Stimulated activated CD4-positive, alpha-beta T cell treated with anti-CD3 and anti-CD28 coated beads, Interleukin-12 subunit alpha, Interleukin-12 subunit beta, amount 100 ng/mL, for 4 hours (primary cell): ENCODE measurements at places on chromosomes 4 and X.

GRCh38 chrX:42967681-42968300, 189.8 kb upstream of the PPP1R2C start:
- DNase-seq: no peak

- DNase-seq: no peak
These were observed 109.5 kb upstream of the TEX13C start for GRCh38 chrX:125210146-125210545.

DNA sequence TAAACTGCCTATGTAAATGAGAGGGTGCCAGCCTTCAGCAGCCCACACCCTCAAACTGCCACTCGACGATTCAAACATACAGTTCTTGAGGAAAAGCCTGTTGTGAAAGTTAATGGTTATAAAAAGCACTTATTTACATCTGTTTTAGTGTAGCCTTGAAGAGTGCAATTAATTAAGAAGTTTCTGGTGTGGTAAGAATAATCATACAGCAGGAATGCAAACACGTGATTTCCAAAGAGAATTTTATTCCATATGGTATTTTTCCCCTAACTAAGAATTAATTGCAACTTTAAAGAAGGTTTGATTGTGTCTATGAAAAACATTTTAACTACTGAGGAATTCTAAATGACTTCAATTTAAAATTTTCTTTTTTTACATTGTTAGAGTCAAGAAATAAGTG, 176.3 kb upstream of the PITX2 start:
- DNase-seq: no peak

- DNase-seq: no peak
These were observed 1871.6 kb upstream of the AGA start for GRCh38 chr4:179313823-179314222.

DNA sequence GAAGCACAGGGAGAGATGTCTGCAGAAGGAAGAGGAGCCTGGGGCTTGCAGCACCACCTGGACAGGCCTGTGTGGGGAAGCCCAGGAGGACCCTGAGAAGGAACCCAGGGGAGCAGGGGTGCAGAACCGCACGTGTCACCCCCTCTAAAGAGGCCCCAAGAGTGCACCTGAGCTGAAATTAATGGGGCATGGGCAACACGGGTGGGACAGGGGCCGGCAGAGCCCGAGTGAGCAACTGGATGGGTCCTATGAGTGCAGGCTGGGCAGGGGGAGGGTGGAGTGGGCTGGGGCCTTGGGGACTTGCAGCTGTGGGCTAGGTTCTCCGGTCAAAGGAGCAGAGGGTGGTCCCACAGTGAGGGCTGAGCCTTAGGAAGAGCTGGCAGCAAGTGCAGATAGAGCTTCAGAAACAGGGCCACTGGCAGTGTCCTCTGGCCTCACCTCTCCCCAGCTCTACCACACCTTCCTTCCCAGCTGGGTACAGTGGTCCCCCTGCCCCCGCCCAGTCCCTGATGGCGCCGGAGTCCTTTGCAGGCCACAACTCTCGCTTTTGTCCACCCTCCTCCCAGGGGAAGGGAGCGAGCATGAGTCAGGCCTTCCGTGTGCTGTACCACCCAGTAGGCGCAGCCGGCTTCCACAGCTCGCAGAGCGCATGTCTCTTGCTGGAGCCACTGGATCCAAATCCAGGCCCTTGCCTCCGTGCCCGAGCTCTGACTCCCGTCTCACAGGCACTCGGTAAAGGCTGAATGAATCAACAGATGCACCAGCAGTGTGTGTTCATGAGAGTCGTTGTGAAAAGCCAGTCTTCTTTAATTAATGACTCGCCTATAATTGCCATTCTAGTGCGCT, 131.6 kb downstream of the HMX1 start:
- no peak for DNase-seq

DNA sequence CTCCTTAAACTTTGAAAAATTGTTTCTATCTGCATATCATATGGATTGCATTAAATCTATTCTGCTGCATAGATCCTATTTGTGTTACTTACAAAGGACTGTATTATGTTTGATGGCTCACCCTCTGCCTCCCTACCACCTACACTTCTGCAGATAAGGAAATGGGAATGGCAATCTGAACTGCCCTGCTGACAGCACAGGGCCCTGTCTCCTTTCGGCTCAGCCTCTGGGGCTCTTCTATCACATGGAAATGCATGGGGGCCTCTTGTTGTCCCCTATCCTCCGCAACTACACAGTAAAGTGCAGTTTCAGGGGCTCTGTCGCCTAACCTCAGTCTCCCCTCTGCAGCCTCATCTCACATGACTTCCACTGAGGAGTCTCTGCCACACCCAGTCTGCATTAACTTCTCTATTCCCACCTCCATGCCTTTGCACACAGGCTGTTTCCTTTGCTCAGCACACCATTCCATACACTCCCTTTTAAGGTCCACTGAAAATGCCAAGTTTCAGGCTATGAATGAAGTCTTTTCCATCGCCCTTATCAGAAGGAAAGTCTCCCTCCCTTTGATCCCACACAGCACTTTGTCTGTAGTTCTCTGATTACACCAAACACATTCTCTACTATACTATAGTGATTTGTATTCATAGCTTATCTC, 12.5 kb downstream of the RELL1 start:
- DNase-seq: no peak

DNA sequence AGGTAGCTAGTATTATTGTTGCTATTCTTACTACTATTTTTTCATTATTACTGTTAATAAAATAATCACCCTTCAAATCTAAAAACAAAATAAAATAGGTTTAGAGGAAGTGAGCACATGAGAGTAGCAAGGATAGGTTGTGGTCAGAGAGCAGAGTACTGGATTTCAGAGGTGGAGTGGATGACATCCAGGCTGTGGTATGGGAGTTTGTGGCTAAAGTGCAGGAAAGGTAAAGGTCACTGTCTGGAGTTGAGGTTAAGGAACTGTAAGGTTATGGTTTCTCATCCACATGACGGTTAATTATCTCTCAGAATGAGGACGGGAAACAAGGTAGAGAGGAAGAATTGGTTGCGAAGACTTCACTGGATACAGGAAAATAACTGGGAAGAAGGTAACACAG, 27.7 kb downstream of the STEEP1 start:
- no peak for DNase-seq

DNA sequence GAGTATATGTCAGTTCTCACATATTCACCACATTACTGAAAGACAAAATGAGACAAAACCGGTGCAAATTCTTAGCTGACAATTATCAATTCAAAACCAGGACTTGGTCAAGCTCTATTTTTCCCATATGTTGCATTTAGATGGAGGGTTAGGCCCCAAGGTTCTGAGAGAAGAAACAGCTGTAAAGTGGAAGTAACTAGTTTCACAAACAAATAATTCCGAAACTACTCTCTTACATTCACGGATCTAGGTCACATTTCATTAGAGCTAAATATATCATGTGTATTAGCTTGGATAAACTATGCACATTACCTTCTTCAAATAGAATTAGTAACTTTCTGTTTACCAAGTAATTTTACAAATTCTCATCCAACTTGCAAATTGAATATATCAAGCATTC, 3.7 kb upstream of the GABRA2 start:
- DNase-seq: no peak

DNA sequence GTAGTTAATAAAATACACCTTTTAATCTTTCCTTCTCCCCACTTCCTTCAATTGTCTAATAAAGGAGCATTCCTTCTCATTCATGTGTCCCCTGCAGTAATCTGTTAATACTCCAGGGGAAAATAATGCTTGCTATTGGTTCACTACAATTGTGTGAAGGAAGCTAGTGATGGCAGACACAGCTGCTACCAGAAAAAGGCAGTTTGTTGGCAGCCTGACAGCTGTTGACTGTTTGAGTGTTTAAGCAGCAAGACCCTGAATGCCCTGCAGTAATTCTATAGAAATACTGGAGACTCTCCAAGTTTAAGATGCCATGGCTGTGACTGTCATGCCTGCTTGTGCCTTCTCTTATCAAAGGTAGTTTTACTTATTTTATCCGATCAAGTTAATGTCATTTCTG, 359.5 kb downstream of the C4orf33 start:
- no peak for DNase-seq

DNA sequence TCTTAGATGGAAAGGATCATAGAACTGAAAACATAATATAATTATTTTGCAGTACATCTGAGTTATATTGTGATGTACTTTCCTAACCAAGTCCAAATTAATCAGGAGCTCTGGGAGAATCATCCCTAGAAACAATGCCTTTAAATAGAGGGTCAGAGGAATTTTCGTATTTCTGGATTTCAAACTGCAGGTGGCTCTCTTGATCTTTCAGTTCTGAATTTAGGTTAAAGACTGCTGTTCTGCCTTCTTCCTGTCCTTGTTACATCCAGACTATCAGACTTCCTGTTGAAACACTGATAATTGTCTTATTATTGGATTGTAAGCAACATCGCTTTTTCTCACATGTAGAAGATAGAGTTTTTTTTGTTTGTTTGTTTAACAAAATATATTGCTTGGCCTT, 142.7 kb downstream of the RPA4 start:
- no peak for DNase-seq

DNA sequence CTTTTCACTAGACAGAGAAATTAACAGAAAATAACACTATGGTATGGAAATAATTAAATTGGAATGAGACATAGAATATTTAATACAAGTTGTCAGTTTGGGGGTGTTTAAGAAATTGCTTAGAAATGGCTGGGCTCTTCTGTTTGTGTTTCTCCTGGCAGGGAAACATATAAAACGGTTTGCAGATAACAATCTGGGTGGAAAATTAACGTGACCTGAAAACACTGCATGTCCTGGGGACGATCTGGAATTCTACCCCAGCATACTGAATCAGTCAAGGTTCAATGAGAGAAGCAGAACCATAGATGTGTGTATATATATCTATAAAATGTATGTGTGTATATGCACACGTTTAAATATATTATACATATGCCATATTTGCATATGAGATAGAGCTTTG, 109.8 kb downstream of the SPATA18 start:
- no peak for DNase-seq

GRCh38 chr4:82694046-82694445, 104.5 kb downstream of the SCD5 start:
- DNase-seq: no peak

DNA sequence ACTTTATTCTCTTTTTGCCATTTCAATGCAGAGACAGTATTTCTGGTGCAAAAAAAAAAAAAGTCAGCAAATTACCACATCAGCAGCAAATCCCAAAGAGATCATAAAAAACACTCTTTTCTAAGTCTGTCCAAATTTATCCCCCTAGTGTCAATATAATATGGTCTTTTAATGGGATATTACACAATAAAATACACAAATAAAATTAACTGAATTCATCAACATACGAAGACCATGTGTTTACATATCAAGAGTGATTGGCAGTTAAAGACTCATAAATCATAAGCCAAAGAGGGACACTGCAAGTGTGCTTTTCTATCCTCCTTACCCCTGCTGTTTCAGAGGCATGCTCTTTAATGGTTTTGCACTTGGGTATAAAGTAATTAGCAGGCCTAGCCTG, 340.2 kb upstream of the DKK2 start:
- DNase-seq: no peak

DNA sequence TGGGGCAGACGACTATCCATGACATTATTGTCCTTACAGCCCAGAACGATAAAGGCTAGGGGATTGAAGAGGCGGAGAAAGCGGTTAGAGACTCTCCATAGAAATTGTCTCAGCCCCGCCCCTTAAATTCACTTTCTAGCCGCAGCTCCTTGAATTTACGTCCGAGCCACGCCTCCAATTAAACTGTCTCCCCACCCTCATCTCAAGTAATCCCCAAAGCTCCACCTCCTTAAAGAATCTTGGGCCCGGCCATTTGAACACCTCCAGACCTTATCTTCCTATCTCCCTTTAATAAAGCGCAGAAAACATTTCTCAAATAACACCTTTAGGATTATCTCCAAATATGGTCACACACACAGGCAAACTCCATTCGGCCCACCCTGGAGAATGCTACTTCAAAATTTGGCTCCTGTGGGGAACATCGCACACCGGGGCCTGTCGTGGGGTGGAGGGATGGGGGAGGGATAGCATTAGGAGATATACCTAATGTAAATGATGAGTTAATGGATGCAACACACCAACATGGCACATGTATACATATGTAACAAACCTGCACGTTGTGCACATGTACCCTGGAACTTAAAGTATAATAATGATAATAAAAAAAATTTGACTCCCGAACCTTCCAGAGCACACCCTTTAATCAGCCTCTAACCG, 7.2 kb upstream of the MAGIX start:
- DNase-seq: no peak

DNA sequence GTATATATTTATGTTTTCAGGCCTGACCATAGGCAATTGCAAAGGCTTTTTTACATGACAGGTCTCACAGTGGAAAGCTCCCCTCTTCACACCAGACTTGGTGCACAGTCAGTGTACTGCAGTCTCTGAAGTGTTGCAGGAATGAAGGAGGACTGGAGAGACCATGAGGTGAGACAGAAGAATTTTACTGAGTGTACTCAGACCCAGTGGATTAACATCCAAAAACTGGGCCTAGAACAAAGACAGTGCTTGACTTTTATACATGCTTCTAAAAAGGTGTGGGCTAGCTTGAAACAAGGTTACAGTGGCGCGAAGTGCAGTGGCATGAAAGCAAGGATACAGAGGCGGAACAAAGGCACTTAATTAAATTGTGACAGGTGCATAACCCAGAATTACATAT, 822.9 kb downstream of the RAPGEF2 start:
- DNase-seq: no peak

DNA sequence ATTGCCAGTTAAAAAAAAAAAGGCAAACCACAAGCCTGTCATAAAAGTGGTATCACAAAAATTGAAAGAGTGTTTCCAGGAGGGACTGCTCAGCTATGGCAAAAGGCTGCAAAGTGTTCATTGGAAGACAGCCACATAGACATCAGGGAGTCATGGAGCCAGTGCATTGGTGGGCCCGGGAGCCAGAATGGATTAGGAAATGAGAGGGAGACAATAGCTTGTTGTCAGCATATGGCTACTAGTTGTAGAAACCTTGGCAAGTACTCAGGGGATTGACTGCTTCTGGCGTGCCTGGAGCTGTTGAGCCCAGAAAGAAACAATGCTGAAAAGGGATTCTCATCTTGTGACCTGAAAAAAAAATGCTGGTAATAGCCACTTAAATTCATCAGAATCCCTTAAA, 5.0 kb downstream of the GAR1 start:
- DNase-seq: no peak
